ENCODE measurements at places on chromosomes 4 and X.
A peak's percentile ranks its signal among the peaks of the same experiment; 100 is the strongest.

GRCh38 chr4:55784747-55785146 is 34.8 kb upstream of the EXOC1L start:
- DNase-seq, result no peak

- no peak for DNase-seq
Measured at GRCh38 chr4:149493492-149493891, 322.2 kb downstream of the IQCM start.

GRCh38 chrX:69218407-69218997 is 53.2 kb upstream of the PJA1 start:
- no peak for DNase-seq

DNA sequence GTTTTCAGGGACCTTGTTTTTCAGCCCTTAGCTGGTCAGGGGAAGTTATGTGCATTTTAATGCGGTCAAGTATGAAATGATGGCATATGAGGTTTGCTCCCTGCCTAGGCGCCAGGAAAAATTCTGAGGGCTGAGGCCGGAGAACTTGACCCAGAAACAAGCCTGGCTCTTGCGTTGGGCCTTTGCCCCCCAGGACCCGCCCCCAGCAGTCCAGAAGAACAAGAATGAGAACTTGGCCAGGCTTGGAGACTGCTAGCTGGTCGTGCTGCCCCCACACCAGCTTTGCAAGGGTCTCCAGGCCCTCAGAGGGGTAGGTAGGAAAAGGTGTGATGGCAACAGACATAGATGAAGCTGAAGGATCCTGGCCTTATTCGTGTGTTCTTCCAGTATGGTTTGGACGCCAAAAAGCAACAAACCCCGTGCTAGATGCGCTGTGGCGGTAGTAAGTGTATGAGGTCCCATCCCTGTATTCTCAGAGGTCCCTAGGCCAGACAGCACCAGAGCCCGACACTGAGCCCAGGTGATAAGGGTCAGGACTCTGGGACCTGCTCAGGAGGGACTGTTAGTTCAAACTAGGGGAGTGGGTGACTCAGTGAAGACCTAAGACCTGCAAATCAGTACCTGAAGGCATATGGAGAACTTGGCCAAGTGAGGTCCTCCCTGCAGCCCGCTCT is 10.5 kb downstream of the NKX3-2 start:
- DNase-seq, result no peak

GRCh38 chrX:103831803-103832544 is at the start of gene RAB9B:
Gene RAB9B (minus strand): TSS chrX:103832257. CDS start chrX:103825784, 6,473 bp downstream.
- DNase-seq, result peak; percentile 28

GRCh38 chrX:152074163-152074562 is 64.2 kb downstream of the MAGEA10 start:
- no peak for DNase-seq

GRCh38 chr4:111778543-111778942 is 366.7 kb upstream of the FAM241A start:
- no peak for DNase-seq

DNA sequence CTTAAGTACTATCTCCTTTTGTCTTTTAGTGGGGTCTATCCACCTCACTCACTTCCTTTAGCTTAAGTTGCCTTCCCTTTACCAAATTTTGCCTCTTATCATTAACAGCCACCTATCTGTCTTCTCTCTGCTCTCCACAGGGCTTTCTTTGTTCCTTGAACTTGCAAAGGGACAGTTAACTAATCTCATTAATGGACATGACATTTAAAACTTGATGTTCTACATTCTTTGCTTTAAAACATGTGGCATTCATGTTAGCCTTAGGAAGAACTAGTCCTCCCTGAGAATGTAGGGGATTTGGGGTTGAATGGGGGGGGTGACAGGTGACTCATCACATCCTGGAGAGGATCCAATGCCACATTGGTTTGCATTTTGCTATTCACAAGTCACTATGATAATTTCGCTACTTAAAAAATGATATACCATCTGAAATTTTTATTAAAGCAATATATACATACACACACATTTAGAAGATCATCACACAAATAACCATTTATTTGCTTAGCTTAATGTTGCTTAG is 41.0 kb upstream of the DMD start:
- DNase-seq, result no peak

DNA sequence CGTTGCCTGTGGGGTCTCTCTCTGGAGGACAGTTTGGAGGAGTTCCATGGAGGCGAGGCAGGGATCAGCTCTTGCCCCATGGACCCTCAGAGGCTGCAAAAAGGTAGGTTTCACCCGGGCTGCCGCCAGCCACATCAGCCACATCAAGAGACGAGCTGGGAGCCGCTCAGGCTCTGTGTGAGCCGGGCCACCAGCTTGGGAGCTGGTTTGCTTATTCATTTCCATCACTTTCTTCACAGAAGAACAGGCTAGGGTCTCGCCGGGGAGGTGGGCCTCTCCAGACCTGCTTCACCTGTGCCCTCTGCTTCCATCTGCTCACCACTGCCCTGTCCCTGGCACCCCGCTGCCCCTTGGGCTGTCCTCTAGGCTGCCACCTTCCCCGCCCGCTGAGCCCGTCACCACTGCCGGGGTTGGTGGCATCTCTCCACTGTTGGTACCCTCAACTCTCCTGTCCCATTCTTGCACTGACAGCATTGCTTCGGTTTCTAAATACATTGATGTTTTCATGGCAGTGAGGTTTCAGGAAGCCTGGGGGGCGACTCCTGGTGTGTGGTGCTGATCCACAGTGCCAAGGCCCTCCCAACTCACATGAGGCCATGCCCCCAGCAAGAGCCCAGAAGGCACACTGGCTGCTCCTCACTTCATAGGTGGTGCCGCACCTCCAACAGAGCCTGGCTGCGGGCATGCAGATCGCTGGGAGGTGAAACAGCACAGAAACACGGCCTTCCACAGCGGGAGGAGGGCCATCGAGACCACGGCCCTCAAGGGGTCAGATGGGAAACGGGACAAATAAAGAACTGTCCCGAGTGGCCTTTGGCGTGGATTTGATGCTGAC is 4.5 kb upstream of the TREX2 start:
- DNase-seq, result no peak

DNA sequence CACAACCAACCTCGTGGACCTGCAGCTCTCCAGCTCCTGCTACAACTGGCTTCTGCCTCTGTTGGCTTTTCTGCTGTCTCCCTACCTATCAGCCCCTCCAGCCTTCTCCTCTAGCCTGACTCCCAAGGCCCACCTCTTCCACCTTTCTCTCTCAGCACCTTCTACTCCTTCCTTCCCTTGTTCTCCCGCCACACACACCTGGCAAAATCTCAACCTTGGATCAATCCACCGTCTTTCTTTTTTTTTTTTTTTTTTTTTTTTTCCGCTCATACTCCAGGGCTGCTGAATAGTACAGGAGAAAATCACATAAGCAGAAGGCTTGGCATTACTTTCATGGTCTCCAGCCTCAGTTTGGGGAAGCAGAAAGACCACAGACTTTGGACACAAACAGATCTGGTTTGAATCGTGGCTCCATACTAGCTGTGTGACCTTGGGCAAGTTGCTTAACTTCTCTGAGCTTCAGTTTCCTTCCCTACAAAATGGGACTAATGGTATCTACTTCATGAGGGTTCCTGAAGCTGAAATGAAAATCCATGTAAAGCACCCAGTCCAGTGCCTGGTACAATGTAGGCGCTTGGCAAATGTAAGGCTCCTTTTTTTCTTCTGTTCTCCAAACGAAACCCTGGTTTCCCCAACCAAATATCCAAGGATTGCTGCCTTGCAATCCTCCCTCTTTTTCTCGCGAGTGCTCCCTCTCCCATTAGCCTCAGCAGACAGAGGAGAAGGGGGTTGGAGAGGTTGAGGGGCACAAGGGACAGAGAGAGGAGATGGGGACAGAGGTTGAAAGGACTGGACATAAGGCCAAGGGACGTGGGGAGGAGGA is 1.7 kb downstream of the FGD1 start:
- DNase-seq, result no peak

GRCh38 chr4:57119054-57119651 is 9.0 kb upstream of the IGFBP7 start:
- no peak for DNase-seq

GRCh38 chrX:143661286-143661685 is 25.4 kb upstream of the SLITRK4 start:
- DNase-seq, result no peak

- DNase-seq, result no peak
Measured at GRCh38 chrX:13774696-13775095, 40.1 kb downstream of the OFD1 start.

GRCh38 chr4:180539284-180539683 is 1703.9 kb upstream of the TENM3 start:
- DNase-seq, result no peak

- peak; percentile 14 for DNase-seq
Measured at GRCh38 chrX:77962068-77962902, 7.2 kb downstream of the PGAM4 start.

- peak; percentile 82 for DNase-seq
Measured at GRCh38 chrX:48938721-48939425, 18.5 kb downstream of the OTUD5 start.

GRCh38 chrX:134727363-134727762 is 69.1 kb upstream of the PLAC1 start:
- no peak for DNase-seq

DNA sequence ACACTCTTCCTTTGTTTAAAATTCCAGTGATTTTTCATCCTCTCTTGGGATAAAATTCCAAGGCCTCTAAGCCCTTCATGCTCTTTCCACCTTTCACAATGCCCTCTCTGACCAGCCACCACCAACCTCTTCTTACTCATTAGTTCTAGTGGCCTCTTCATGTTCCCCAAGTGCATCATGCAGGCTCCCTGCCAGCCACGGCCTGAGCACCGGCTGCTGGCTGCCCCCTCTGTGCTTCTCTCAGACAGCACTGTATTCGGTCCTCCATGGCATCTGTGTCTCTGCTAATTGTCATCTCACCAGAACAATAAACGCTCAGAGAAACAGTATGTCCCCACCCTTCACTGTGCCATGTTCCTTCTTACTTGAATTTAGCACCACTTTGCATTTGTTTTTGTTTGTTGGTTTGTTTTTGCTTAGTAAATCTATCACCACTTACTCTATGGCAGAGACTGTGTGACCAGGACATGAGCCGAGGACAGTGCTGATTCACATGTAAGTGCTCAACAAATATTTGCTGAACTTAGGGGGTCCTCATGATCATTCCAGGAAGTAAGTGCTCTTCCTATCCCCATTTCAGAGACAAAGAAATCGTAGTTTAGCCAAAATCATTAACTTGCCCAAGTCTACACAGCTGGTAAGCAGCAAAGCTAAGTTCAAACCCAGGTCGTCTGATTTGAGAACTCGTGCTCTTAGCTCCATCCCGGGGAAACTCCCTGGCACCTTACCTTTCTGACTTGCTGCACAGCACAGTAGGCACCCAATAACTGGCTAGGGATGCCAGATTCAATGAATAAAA is 77.1 kb upstream of the UCP1 start:
- no peak for DNase-seq
